Endothelial cell of coronary artery (primary cell): ENCODE measurements at places on chromosomes 7 and 10. TPM values are rescaled to one million over a fixed set of nuclear protein-coding genes. Genes with fewer than 3 reads are reported as not detected.

The CPN1 gene
- not detected in 2 replicates for total RNA-seq

The ARF5 gene
- 131 and 142 TPM in 2 replicates for total RNA-seq

The AKR1C8 gene
- not detected in 2 replicates for total RNA-seq

The NKX2-3 gene
- not detected in 2 replicates for total RNA-seq

The PDSS1 gene
- 8.8 and 10.1 TPM in 2 replicates for total RNA-seq

The CDCA7L gene
- total RNA-seq, result 98.0 and 130 TPM in 2 replicates

The C10orf53 gene
- total RNA-seq, result not detected in 2 replicates

The SFTPD gene
- not detected in 2 replicates for total RNA-seq
